Posterior cingulate gyrus (tissue), 11 donors: ENCODE measurements at places on chromosomes 2 and 18.

GRCh38 chr2:160270571-160271113, 70.6 kb upstream of the ITGB6 start:
- no peak for DNase-seq

- DNase-seq, result no peak
Measured at GRCh38 chr2:83585250-83585649, 873.8 kb downstream of the SUCLG1 start.

DNA sequence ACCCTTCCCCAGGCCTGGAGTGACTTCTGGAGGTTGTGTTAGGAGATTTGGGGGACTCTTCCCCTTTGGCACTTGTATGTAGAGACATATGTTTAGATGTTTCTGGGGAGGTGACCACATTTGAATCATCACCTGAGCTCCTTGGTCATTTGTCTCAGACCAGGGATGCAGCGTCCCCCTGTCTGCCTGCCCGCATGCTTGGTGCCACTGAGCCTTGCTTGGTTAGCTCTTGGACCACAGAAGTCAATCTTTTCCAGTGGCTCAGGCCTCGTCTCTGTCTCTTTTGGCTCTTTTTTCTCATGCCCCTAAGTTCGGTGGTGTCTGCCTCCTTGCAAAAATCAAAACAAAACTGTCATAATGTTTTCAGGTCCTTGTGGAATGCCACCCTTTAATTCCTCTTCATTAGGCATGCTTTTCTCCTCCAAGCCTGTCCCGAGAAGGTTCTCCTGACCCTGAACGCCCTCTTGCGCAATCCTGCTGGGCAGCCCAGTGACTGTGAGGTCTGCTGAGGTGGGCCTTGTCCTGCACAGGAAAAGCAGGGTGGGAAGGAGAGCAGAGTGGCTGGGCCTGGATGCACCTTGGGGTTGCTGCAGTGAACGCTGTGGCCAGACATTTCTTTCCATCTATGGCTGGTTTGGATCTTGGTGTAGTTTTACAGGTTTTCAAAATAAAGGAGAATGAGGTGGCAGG, 24.9 kb downstream of the GLI2 start:
- no peak for DNase-seq

GRCh38 chr18:49561289-49562193, at the start of gene LIPG:
LIPG (plus strand) TSS chr18:49562057; CDS start chr18:49562309, 252 bp downstream.
- DNase-seq, result no peak

DNA sequence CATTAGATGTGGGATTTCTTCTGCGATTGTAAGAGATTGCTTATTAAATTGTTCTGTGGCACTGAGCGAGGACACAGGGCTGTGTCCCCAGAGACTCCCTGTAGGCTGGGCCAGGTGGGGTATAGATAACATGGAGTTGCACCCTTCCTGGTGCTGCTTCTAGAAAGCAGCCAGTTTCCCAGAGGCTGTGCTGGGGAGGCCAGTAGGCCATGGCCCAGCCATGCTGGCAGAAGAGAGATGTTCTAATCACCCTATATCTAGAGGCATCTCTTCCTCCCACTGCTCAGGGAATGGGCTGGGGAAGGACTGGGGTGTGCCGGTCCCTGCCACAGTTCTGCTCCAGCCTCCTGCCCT, 66.9 kb downstream of the HS1BP3 start:
- no peak for DNase-seq

- DNase-seq, result no peak
Measured at GRCh38 chr2:205091411-205091810, 546.1 kb downstream of the PARD3B start.

DNA sequence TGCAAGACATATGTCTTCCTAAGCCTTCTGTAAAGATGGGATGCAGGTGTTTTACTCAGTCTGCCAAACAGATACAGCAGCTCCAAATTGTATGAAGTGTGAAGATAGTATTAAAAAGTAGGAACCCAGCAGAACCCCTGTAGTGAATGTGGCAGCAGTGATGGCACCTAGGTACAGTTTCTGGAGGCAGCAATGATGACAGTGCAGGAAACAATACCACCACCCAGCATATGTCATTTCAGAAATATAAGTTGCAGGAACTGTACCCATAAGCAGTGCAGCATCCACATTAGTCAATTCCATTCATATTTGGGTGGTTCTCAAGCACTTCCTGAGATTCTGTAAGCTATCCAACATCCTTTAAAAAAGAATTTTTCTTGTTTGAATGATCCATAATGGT, 46.7 kb upstream of the ATP5MC3 start:
- no peak for DNase-seq

GRCh38 chr18:3041843-3042242, 28.9 kb upstream of the LPIN2 start:
- no peak for DNase-seq

GRCh38 chr18:24763765-24764513, 303.5 kb downstream of the HRH4 start:
- DNase-seq, result no peak

GRCh38 chr2:177165061-177165583, 47.5 kb upstream of the HNRNPA3 start:
- no peak for DNase-seq

DNA sequence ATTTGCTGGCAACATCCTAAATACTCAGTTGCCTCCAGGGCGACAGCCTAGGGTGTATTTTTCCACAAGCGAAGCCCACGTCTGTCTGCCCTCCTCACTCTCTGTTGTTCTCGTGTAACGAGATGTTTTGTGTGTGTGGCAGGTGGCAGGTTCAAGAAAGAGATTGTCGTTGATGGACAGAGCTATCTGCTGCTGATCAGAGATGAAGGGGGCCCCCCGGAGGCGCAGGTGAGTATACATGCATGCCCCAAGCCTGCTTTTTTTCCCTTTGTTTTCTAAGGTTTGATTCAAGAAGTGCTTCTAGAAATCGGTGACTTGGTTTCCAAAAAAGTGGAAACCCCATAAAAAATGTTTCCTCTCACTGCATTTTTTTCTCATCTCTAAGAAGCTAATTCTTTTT, 247.0 kb downstream of the AGAP1 start:
- DNase-seq, result no peak

DNA sequence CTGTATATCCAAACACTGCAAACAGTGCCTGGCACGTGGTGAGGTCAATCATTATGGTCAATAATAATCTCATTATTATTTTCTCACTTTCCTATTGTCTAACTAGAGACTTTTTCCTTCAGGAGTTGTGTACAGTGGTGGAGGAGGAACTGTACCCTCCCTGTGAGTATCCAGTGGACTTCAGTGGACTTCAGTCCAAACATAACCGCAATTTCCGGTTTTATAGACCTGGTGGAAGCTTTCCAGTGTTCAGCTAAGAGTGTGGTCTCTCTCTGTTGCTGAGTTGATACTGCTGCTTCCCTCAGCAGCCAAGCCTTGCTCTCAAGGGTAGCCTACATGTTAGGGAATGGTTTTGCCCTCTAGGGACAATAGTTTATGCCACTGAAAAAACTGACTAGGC, 447.1 kb downstream of the TMEM182 start:
- no peak for DNase-seq

DNA sequence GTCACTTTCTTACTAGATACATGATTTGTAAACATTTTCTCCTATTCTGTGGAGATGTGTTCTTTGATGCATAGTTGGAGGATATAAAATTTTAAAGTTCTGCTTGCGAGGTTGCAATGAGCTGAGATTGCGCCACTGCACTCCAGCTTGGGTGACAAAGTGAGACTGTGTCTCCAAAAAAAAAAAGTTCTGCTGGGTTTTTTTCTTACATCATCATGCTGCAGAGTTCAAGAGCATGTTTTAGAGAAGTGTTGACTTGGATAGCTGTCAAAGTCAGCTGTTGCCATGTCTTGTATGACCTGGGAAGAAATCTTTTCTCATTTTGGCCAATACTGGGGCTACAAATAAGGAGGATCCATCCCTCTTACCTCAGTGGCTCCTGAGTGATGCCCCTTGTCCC, 71.3 kb downstream of the UGGT1 start:
- no peak for DNase-seq

DNA sequence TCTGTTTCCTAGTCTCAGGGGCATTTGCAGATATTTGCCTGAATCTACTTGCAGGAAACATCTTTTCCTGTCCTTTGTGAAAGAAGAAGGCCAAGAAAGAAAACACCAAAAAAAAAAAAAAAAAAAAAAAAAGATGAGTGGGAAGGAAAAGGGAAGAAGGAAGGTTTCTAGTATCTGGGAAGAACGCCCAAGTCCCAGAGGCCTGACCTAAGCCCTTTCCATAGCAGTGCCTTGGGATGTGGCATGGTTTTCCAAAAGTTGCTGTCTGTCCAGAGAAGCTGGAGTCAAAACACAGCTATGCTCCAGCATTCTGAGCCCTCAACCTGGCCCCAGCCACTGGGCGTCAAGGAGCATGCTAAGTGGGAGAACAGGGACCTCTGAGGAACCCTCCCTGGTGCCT, 123.5 kb downstream of the INHBB start:
- no peak for DNase-seq

- no peak for DNase-seq
Measured at GRCh38 chr2:101463911-101464641, 10.8 kb downstream of the RFX8 start.

- no peak for DNase-seq
Measured at GRCh38 chr2:206443735-206444527, 599 bp downstream of the ADAM23 start.

GRCh38 chr2:177395351-177396065, 2.9 kb downstream of the AGPS start:
- DNase-seq, result no peak

DNA sequence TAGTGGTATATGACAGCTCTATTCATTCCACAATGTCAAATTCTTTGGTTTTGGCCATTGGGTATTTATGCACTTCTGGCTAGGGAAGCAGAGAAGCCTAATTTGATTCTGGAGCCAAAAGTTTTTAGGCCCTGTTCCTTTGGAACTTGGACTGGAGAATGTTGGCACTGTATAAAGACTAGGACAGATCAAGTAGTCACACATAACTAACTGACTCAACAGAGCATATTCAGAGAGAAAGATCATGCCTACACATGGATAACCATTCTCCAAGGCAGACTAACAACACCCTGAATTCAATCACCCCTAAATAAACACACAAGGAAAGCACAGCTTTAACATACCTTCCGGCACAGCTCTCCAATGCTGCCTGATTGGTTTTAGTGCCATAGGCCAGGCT, 62.9 kb downstream of the ARHGAP15 start:
- no peak for DNase-seq

GRCh38 chr2:232420463-232421188, 14.0 kb downstream of the ALPG start:
- DNase-seq, result peak; percentile 83

GRCh38 chr2:231001921-231002320, 6.0 kb downstream of the SPATA3 start:
- no peak for DNase-seq

GRCh38 chr2:221569425-221569845, 2.7 kb downstream of the EPHA4 start:
- DNase-seq, result no peak

- peak; percentile 77 for DNase-seq
Measured at GRCh38 chr2:48790407-48791170, 35.1 kb upstream of the LHCGR start.

- no peak for DNase-seq
Measured at GRCh38 chr2:16687222-16687621, 21.6 kb upstream of the CYRIA start.

DNA sequence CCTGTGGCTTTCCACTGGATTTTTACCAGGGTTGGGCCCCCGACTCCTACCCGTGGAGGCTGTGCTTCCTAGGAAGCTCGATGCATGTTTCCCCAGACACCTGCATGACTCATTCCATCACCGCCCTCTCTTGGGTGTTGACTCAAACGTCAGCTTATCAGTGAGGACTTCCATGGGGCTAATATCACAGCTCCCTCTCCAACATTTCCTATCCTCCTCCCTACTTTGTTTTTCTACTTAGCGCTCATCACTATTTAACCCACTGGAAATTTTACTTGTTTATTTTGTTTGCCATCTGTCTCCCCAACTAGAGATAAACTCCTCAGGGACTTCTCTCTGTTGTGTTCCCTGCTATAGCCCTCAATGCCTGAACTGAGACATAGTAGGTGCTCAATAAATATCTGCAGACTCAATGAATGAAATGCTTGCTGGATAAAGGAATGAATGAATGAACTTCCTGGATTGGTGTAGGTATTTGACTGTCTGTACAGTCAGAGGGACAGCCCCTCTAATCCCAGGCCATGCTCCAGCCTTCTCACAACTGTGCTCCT, 89.7 kb upstream of the MSH2 start:
- no peak for DNase-seq

DNA sequence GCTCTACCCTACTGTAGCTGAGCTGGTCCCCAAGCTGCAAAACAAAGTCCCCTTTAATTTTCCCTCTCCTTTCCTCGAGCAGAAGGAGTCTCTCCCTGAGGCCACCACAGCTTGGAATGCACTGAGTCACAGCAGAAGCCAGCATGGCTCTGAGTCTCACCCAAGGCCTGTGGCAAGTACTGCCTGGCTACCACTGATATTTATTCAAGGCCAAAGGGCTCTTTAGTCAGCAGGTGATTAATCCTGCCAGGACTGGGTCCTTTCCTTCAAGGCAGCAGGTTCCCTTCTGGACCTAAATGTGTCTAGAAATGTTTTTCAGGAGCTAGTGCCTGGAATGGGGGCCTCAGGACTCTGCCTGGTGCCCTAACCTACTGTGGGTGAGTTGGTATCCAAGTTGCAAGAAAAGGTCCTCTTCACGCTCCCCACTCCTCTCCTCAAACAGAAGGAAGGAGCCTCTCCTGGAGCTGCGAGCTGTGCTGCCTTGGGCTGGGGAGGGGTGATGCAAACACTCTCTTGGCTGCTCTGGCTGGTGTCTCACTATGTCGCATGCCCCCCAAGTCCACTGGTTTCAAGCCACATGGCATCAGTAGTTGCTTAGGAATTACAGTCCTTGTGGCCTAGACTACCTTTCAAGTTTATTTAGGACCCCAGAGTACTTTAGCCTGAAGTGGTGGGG, 53.4 kb downstream of the CD28 start:
- DNase-seq, result no peak

GRCh38 chr2:66364495-66365333, 70.2 kb upstream of the MEIS1 start:
- no peak for DNase-seq

DNA sequence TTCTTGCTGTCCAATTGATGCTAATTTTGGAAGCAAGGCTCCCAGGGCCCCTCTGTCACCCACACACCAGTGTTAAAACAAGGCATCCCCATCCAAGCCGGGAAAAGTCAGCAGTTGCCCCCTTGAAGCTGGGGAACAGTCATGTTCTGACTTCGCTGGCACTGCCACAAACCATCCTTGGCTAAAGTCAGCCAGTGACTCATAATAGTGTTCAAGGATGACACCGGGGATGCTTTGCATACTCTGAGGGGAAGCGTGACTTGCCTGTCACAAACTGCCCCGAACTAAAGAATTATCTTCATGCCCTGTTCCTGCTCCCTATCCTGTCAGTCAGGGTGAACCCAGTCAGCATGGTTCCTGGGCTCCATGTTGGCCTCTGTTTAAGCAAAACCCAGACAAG, 37.0 kb downstream of the TGFA start:
- DNase-seq, result no peak

DNA sequence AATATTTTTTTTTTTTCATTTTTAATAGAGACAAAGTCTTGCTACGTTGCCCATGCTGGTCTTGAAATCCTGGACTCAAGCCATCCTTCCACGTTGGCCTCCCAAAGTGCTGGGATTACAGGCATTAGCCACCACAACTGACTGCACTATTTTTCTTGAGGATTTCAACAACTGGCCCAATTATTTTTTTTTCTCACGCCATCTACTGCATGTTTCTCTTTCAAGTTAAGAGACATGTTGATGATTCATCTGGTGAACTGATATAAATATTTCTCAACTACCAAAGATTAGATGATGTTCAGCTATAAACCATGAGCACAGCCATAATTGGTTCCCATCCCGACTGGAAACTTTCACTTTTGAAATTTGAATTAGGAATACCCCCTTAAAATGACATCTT, 688.4 kb upstream of the SYT4 start:
- DNase-seq, result no peak

GRCh38 chr18:9855681-9856080, 30.1 kb upstream of the TXNDC2 start:
- no peak for DNase-seq
